ENCODE measurements at places on chromosomes 1 and 21. TPM values are rescaled to one million over a fixed set of nuclear protein-coding genes. Genes with fewer than 3 reads are reported as not detected.

IQCC gene
- total RNA-seq: 2.3 TPM

NKAIN1 gene
- 2.0 TPM for total RNA-seq

KMO gene
- 1.1 TPM for total RNA-seq

PTPRU gene
- 32.5 TPM for total RNA-seq

PLA2G2D gene
- not detected for total RNA-seq

RCAN1 gene
- 30.1 TPM for total RNA-seq

DYNLT5 gene
- 0.32 TPM for total RNA-seq

RNASEL gene
- total RNA-seq: 10.7 TPM

KIAA1614 gene
- 4.3 TPM for total RNA-seq

BNIPL gene
- total RNA-seq: 0.16 TPM

SPRR2E gene
- total RNA-seq: not detected
